ENCODE measurements at places on chromosomes 1 and 21.

GRCh38 chr21:43921979-43922945 lies 57.2 kb downstream of the AGPAT3 start:
- peak; percentile 83 for DNase-seq

- no peak for DNase-seq
Observed at GRCh38 chr1:36554323-36554628, 71.6 kb upstream of the CSF3R start.

DNA sequence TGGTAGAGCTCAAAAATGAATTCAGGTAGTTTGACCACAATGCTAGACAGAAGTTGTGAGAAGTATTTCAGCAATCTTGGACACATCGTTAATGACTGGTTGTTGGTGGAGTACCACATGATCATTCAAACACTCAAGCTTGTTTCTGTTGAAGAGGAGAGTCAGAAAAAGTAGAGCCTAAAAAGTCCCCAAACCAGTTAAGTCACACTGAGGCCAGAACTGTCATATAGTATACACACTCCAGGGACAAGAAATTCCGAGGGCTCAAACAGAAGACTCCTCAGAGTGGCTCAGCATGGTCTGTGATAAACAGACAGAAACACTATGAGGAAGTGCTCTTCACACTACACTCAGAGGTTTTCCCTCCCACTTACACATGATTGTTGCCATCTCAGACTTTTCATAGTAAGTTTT lies 5.8 kb downstream of the TRIM33 start:
- no peak for DNase-seq

DNA sequence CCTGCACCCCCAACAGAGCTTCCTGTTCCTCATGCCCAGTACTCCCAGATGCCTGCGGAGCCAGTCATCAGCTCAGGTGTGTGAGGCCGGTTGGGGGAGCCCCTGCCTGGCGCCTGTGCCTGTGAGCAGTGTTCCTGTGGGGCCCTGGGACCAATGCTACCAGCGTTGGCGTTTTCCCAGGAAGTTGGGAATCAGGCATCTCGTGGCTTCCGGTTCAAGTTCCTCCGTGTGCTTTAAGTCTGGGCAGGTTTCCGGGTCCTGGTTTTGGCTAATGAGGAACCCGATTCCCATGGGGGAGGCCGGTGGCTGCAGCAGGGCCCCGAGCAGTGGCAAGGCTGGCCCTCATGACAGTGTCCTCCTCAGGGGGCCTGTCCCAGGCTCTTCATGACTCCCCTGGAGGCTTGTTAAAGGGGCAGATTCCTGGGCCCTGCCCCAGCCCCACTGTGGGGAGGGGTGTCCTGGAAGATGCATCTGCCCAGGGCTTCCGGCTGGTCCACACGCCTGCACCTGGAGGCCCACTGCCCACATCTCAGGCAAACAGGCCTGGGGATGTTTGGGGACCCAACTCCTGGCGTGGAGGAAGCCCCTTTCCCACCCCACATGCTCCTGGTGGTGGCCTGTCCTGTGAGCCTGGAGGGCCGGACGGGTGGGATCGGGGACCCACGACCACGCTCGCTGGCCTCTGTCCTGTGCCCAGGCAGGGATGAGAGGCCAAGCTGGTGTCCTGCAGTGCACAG lies 26.2 kb downstream of the TP73 start:
- DNase-seq = no peak

DNA sequence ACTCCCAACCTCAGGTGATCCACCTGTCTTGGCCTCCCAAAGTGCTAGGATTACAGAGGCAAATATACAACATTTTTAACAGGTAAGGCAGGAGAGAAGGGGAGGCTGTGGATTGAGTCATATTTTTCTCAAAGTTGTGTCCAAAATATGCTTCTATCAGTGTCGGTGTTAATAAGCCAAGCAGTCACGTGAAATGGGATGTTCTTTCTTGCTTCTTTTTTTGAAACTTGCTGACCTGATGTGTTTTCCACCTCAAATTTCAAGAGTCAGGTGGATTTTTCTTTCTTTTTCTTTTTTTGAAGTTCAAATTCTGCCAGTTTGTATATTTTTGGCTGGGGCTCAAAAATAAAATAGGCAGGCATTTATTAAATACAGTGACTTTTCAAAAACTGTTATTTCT lies 91.5 kb downstream of the PCP4 start:
- DNase-seq = no peak

- DNase-seq = no peak
Observed at GRCh38 chr1:240194120-240194519, 102.4 kb downstream of the FMN2 start.

- DNase-seq = peak; percentile 59
Observed at GRCh38 chr21:31354122-31354521, 10.1 kb upstream of the TIAM1 start.

- peak; percentile 89 for DNase-seq
Observed at GRCh38 chr1:154975409-154976059, 1.1 kb downstream of the CKS1B start.

GRCh38 chr1:41640141-41640751 lies 155.8 kb upstream of the EDN2 start:
- no peak for DNase-seq

- DNase-seq = no peak
Observed at GRCh38 chr1:85202092-85202863, 1.5 kb upstream of the SYDE2 start.

- no peak for DNase-seq
Observed at GRCh38 chr1:71640116-71640515, 559.3 kb upstream of the ZRANB2 start.

GRCh38 chr1:89047734-89048133 lies 17.3 kb downstream of the GBP1 start:
- no peak for DNase-seq

- DNase-seq = no peak
Observed at GRCh38 chr1:44157903-44158302, 16.5 kb upstream of the KLF18 start.
